ENCODE measurements at places on chromosomes 3 and 15. TPM values are rescaled to one million over a fixed set of nuclear protein-coding genes. Genes with fewer than 3 reads are reported as not detected.

HTR3D gene
- total RNA-seq, result not detected

CSPG4 gene
- total RNA-seq, result 72.4 TPM

CNTN3 gene
- 0.84 TPM for total RNA-seq

GFM1 gene
- total RNA-seq, result 30.3 TPM

MGLL gene
- 49.4 TPM for total RNA-seq

B3GNT5 gene
- 29.9 TPM for total RNA-seq

HLTF gene
- 24.7 TPM for total RNA-seq

ZBTB20 gene
- 4.9 TPM for total RNA-seq

LIPC gene
- total RNA-seq, result 0.17 TPM

SNX1 gene
- total RNA-seq, result 30.2 TPM

CCNB2 gene
- 141 TPM for total RNA-seq

GP5 gene
- not detected for total RNA-seq

CFAP20DC gene
- 2.5 TPM for total RNA-seq

Data from bronchus fibroblast of lung (primary cell).